Fibroblast of skin of left quadriceps (primary cell): ENCODE measurements at places on chromosomes 7 and 10.

DNA sequence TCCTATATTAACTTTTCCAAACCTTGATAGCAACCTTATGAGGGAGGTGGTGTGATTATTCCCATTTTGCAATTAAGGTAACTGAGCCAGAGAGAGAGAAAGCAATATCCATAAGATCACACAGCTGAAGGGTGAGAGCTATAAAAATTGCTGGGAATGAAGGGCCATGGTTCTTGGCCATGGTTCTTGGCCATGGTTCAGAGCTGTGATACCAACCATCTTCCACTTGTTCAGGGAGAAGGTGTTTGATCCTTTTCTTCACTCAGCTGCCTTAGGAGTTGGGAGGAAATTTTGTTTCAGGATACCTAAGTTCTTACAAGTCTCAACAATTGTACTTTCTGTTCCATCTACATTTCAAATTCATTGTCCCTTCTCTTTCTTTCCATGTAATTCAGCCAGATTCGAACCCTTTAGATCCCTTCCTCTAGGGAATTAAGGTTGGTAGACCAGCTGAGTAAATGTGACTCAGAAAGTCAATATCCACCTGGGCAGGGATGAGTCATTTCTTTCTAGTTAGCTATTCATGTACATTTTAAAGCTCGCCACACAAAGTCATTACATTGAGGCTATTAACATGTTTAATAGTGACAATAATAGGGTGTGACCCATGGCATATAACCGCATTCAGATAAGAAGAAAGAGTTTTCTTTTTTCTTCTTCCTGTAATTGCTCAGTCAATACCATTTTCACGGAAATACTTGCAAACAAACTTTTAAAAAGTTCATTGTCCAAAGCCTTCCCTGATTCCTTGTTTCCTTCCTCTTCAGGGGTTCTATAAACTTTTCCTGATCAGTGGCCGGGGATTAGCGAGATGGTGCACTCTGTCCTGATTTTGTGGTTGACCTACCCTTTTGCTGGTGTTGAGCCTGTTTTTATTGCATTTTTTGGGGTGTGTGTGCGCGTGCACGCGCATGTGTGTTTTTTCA is 143.4 kb downstream of the TCF7L2 start:
- DNase-seq = no peak

DNA sequence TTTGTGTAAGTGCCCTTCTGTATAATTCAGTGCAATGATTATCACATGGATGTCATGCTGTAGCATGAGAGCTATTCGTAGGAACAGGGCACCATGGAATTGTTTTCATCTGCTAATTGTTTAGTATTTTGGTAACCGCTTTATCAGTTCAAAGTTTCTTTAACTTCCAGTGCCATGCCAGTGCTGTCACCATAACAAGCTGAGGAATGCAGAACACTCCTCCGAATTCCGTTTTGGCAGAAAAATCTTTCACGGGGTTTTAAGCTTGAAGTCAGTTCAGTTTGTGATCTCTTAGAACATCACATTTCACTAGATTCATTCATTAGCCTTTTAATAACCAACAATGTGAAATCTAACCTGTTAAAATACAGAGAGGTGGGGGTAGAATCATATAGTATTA is 117.2 kb upstream of the SEMA3C start:
- DNase-seq = no peak

- DNase-seq = no peak
Observed at GRCh38 chr7:91957823-91958222, 17.2 kb downstream of the AKAP9 start.

DNA sequence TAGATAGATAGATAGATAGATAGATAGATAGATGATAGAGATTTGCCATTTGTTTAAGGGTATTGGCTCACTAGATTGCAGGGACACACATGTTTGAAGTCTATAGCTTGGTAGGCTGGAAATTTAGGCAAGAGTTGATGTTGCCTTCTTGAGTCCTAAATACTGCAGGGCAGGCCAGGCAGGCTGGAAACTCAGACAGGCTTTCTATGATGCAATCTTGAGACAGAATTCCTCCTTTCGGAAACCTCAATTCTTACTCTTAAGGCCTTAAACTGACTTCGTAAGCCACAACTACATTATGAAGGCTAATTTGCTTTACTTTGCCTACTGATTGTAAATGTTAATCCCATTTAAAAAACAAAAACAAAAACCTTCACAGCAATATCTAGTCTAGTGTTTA is 322.9 kb upstream of the AKR1E2 start:
- DNase-seq = no peak

DNA sequence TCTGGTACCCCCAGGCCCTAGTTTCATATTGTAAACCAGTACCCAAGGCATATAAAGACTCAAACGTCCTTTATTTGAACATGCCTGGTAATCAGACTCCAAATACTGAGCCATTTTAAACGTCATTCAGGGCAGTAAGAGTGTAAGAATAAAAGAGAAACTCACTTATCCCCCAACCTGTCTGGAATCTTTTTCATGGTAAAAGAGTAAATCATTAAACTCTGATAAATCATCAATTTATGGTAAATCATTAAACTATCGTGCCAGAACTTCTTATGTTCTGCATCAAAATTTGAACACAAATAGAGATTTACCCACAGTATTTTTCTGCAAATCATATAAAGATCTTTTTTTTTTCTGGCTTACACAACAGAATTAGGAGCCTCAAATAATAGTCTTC is 734.3 kb upstream of the POT1 start:
- DNase-seq = no peak

- DNase-seq = no peak
Observed at GRCh38 chr10:31972519-31973041, 43.9 kb upstream of the ARHGAP12 start.

GRCh38 chr10:103884681-103885139 is 29.3 kb upstream of the SH3PXD2A start:
- DNase-seq = no peak

- no peak for DNase-seq
Observed at GRCh38 chr7:155224116-155224811, 73.4 kb upstream of the INSIG1 start.

DNA sequence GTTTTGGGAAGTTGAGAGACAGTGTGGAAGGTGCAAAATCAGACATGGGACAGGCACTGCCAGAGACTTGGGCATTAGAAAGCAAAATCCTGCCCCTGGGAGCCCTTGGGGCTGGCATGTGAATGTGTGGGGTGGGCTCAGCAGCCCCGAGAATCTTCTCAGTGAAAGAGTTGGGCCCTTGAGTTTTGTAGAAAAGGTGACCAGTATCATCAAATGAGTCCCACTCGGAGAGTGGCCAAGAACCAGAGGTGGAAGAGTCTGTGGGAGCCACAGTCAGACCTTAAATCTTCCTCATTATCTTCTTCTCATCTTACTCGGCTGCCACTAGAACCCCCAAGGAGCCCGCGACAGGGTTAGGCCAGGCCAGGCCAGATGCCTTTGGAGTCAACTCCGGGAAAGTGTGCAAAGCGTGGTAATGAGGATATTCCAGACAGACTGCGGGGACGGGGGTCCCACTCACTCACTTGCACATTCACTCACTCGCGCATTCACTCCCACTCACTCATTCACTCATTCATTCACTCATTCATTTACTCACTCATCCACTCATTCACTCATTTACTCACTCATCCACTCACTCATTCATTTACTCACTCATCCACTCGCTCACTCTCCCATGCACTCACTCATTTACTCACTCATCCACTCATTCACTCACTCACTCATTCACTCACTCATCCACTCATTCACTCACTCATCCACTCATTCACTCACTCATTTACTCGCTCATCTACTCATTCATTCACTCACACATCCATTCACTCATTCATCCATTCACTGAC is 74.9 kb downstream of the CARD11 start:
- DNase-seq = no peak

GRCh38 chr10:78700413-78700812 is 368.4 kb upstream of the ZMIZ1 start:
- no peak for DNase-seq

DNA sequence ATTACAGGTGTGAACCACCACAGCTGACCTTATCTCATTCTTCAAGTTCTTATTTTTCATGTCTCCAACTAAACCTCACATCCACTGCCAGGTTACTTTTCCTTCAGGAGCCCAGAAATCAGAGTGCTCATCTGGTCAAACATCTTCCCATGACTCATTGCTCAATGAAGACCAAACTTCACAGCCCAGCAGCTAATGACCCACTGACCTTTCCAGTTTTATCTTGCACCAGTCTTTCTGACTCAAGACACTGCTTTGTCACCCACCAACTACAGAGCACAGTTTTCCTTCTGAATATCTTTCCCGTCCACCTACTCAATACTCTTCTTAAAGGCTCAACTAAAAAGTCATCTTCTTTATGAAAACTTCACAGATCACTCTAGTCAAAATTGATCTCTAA is 245.1 kb downstream of the CHCHD3 start:
- no peak for DNase-seq

DNA sequence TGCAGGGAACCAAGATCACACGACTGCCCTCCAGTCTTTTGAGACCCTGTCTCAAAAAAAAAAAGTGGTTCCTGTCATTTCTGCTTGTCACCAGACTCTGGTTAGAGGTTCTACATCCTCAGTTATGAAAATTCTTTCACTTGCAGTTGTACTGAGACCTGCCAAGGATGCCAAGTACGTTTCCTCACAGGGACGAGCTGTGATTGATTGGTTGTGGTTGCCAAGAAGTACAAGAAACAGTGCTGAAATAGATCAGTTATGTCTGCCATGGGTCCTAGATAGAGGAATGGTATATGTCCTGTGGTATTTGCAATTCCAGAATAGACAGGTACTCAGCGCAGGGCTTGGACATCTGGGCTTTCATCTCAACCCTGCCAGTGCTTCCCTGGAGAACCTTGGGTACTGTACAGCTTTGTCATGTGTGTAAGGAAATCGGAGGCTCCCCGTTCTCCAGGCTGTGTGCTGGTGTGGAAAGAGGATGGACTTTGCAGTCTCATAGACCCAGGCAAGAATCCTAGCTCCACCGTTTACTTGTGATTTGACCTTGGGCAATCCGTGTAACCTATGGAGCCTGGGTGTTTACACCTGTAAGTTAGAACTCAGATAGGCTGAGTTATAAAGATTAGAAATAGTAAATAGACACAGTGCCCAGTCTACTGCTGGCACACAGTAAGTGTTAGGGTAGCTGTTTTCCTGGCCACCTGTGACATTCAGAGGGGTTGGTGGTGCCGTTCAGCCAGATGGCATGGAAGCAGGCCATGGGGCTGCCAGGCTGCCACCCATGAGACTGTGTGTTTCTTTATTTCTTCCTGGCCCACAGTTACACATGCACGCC is 53.0 kb downstream of the COL13A1 start:
- DNase-seq = no peak

DNA sequence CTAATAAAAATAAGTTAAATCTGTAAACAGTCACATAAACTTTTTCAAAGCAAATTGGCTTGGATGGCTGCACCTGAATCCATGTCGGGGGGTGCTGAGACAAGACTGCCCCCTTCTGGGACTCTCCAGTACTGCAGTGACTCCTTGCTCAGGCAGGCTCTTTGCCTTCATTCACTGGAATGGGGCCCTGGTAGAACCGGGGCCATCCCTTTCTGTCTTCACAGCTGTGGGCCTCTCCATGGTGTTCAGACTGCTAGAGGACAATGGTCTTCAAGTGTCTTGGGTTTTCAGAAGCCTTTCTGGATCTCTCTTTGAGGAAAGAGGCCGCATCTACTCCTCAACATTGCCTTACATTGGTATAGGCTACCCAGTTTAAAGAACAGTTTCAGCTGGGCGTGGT is 16.1 kb upstream of the IMPDH1 start:
- DNase-seq = peak; percentile 16

DNA sequence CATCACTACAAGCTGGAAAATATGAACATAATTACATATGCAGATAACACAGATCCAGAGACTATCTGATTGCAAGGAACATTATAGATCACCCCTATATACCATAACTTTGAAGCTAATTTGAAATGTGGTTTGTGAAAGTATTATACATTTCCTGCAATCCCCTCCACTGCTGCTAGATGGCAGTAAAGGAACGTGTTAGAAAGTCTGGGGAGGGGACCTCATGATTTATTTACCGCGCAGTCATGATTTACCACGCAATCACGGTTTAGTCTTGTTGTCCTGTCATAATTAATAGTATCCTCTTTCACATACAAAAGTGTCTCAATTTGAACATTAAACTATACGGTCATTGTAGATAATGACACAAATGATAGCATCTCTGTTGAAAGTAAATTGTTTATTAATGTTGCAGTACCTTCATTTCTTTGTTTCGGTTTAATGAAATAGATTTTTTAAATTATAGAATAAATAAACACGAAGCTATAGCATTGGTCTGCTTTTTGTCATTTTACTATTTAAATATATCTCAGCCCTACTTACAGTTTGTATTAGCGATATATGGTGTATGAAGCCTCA is 145.3 kb upstream of the PRSS1 start:
- DNase-seq = peak; percentile 32

DNA sequence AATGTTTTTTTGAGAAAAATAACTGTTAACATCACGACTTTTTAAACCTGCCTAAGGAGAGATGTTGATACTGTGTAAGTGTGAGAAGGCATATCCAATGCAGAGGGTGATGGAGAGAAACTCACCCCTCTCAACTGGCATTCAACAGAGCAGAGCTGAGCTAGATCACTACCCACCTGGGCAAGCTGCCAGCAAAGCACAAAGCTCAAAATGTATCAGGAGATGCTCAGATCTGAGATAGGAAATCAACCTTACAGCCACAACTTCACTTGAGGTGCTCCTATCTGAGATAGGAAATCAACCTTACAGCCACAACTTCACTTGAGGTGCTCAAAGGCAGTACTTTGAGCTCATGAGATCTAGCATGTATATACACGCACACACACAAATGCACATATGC is 151.5 kb upstream of the PDE1C start:
- no peak for DNase-seq

DNA sequence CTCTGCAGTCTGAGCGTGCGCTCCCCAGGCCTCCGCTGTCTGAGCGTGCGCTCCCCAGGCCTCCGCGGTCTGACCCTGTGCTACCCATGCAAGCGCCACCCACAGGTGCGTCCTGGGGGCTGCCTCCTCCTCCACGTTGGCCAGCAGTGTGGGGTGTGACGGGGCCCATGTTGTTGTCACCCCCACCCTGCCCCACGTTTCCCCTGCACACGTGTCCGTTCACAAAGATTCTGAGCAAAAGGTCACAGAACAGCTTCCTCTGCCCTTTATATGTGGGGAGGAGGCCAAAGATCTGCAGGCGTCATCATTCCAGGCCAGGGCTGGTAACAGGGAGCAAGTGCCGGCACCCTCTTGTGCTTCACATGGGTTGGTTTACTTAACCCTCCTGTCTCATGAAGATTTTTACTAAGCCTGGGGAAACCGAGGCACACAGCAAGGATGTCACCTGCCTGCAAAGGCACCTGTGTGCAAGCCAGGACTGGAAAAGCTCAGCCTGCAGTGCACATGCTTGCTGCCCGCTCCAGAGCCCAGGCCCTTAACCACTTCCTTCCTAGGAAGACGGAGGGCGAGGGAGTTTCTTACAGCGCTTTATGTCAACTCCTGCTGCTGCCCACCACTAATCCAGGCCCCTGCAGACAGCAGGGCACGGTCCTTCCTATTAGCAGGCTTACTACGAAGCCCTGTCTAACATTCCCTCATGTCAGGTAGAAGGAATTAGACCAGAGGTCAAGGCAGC is 4.8 kb downstream of the GPR146 start:
- no peak for DNase-seq
